Osteocyte (in vitro differentiated cells): ENCODE measurements at places on chromosomes 16 and 17. TPM values are rescaled to one million over a fixed set of nuclear protein-coding genes. Genes with fewer than 3 reads are reported as not detected.

Gene SPATA2L
- total RNA-seq = 9.5 and 12.3 TPM in 2 replicates

DNA sequence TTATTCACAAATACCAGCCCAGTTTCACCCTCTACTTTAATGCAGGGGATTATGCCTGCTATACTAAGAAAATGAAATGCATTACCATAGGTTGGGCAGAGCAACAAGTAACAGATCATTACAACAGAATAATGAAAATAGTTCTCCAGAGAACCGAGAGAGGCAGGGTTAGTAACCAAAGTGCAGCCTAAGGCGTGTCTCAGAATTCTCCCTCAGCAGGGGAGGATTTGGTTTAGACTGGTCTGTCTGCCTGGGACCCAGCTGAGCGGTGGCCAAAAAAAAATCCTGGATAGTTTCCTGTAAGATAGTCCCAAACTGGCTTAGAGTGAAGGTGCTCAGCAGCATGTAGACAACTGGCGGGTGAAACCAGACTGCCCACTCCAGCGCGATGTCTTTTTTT lies 30.8 kb upstream of the ADCY7 start:
- no peak for DNase-seq

DNA sequence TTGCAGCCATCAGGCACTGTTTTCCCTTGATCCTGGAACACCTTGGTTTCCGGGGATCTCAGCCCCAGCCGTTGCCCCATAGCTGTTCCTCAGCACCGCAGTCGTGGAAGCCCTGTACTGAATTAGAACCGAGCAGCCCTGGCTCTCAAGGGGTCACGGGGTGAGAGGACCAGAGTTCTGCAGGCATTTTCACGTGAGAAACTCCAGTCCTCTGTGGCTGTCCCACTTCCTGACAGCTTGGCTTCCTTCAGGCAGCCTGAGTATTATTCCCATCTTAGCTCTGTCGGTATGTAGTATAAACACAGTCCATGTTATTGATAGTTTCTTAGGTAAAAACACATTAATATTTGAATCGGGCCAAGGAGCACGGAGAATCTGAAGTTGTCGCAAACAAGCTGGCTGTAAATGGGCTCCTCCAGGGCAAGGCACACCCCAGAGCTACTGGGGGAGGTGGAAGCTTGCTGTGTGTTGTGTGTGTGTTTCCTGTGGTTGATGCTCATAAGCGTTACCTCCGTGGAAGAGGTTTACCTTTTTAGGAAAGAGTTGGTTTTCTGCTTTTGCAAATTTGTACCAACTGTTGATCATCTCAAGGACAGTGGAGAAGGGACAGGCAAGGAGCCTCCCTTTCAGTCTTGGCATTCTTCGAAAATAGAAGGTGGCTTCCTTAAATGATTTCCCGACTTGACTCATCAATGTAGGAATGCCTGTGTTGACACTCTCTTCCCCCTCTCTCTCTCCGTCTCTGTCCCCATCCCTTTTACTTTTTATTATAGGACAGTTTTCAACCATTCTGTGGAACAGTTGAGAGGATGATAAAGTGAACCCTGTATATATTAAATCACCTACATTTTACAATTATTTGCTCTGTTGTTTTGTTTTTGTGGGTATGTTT lies 208.9 kb upstream of the CHMP6 start:
- no peak for DNase-seq

Gene TNFRSF13B
- not detected in 2 replicates for total RNA-seq

GRCh38 chr17:78356101-78356713 lies 3.7 kb downstream of the SOCS3 start:
- DNase-seq = no peak

Gene CCDC43
- total RNA-seq = 17.6 and 17.8 TPM in 2 replicates

DNA sequence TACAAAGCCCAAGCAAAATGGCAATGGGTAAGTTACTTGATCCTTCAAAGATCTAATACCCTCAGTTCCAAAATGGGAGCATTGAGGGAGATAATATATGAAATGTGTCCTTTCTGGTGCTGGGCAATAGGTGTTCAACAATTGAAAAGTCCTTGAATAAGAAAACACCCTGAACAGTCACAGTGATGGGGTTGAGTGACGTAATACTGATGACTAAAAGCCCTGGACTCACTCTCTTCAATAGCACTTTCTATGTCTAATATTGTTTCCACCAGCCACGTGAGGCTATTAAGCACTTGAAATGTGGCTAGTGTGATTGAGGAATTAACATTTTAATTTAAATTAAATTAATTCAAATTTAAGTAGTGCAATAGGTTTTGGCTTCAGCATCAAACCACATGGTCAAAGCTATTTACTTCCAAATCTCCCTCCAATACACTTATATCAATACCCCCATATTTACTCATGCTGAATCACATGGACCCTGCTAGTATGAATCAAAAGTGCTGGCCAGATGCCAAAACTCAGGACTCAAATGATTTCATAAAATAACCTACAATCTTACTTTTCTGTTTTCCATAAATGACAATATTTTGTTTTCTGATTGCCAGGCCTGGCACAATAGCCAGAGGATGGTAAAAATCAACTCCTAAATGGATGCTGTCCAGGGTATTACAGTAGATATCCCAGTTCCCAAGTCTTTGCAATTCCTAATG lies 516.2 kb downstream of the HAPSTR1 start:
- no peak for DNase-seq

DNA sequence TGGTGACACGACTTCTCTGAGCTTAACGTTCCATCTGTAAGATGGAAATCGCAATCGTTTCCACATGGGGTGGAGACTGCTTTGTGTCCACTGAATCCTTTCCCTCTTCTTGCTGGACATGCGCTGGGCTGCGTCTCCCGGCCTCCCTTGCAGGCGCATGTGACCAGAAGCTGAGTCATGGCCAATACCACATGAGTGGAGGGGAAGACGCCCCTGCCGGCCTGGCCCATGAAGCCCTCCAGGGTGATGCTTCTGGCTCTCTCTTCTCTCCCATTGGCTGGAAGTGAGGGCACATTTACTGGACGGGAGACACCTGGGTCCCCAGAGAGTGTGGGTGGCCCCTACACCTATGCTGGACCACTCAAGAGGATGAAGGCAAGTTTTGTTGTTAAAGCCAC lies 71.1 kb downstream of the DYNLRB2 start:
- DNase-seq = peak; percentile 72

Gene ZNF771
- total RNA-seq = 12.6 and 12.7 TPM in 2 replicates

DNA sequence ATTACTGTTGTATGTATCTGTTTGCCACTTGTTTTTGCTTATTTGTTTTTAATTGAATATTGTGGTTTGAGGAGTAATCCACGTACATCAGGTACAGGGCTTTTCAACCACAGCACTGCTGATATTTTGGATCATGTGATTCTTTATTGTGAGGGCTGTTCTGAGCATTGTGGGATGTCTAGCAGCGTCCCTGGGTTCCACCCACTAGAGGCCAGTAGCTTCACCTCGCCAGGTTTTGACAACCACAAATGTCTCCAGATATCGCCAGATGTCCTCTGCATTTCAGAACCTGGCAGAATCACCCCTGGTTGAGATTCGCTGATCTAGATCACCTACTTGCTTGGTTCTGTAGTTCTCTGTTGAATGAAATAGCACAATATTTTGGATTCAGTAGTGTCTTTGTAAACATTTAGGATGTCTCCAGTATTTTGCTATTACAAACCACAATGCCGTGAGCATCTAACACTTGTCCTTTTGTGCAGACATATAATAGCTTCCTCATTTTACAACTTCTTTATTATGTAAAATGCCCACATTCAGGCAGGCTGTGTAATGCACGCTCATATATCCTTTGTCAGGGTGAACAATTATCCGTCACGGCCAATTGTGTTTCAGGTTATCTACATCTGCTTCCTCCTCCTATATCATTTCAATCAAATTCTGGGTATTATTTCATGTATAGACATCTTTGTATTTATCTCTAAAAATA lies 380.3 kb downstream of the SNX29 start:
- DNase-seq = no peak

DNA sequence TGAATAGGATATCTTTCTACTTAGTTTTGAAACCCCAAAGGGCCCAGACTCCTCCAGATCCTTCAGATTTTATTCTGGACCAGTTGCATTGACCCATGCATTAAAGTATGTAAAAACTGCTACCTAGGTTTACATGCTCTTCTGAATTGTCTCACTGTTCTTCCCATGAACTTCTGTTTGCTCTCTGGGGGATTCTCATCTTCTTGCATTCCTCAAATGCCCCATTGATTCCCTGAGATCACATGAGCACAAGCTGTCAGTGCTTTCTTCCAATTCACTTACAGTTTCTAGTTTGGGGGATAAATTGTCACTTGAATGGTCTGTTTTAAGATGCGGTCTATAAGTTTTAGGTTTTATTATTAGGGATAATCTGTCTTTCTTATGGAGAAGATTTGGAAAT lies 188.9 kb upstream of the KIF2B start:
- no peak for DNase-seq

DNA sequence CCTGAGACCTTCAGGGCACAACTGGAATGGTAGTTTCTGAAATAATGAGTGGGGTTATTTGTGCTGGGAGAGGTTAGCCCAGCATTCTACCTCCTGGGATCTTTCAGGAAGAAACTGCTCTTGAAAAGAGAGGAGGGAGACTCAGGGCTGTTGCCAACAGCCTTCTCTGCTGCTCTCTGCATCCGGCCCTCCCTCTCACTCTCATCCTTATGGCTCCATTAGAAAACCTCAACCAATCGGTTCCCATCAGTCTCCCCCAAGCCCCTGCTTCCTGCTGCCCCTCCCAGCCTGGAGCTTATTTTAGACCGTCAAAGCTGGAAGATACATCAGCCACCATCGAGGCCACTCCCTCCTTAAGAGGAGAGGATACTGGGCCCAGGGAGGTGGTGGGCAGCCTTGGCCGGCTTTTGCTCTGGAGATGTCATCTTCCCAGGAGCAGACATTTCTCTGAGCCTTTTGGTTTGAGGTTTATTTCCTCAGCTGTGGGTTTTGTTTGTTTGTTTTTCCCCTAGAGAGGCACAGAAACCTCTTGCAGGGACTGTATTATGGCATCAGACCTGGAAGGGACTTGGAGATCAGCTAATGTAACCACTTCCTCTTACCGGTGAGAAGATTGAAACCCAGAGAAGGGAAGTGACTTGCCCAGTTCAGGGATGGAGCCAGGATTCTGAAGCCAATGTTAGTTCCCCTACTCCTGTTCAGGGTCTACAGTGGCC lies 2.7 kb downstream of the MPRIP start:
- DNase-seq = no peak

Gene EPN2
- 49.5 and 54.7 TPM in 2 replicates for total RNA-seq

DNA sequence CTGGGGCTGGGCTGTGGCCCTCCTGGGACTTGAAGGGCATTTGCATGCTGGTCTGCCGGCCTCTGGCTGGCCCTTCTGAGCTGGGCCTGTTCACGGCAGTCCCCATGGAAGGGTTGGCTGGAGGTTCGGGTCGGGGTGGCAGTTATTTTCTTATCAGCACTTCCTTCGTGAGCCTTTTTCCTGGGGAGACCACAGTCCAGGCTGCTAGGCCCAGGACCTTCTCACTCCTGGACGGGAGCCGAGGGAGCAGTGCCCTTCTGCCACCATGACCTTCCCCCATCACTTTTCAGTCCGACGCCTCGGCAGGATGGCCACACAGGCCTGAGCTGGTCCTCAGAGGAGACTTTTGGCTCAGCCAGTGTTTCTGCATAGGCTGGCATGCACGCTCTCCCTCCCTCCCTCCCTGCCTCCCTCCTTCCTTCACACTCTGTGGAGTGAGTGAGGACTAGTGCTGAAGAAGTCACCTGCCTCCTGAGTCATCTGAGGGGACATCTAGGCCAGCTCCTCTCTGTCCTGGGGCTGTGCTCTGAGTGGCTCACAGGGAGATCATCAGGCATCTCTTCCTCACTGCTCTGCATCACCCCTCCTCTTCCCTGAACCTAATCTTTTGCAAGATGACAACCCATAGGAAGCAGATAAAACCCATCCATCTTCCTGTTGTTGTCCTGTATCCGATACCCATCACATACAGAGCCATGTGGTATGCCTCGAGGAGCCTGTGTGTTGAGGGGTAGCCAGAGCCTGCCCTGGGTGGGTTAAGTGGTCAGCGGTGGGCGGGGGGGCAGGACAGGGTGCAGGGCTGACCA lies 109.7 kb downstream of the RAP1GAP2 start:
- DNase-seq = no peak

- no peak for DNase-seq
Measured at GRCh38 chr16:56918467-56919012, 13.4 kb upstream of the HERPUD1 start.

Gene BIRC5
- 11.9 and 12.3 TPM in 2 replicates for total RNA-seq

- DNase-seq = no peak
Measured at GRCh38 chr17:74950207-74950606, 14.5 kb downstream of the OTOP3 start.
